ENCODE measurements at places on chromosomes 2 and 18.

DNA sequence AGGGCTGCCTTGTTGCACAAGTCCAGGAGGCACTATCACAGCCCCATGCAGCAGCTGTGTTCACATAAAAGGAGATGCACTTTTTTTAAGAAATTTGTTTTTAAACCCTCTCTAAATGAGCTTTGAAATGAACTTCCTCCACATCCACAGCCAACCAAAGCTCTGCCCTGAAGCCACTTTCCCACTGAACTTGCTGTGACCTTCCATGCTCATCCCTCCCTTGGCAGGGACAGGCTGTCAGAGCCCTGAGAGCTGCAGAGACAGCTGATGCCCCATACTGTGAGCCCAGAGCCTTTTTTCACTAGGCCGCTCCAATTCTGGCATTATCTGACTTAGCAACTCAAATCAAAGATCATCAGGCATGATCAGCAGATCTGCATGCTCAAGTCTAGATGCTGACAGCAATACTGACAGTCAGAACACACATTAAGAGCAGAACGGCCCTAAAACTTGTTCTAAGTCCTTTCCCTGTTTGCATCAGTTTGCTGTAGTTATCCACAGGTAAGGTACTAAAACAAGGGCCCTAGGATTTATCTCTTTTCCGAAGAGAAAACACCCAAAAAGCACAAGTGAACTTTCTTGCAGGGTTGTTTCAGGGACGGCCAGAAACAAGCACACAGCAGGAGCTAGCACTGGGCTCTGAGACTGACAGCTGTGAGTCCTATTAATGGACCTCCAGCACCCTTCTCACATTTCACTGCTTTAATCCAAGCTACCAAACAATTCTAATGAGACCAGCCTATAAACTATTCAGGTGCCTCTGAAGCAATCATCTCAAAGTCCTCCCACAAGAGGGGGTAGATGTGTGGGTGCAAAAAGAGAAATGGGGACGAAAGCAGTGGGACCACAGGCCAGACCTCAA, 34.9 kb downstream of the RNU4ATAC start:
- no peak for DNase-seq

GRCh38 chr2:178109813-178110212, 2.4 kb upstream of the RBM45 start:
- no peak for DNase-seq

- DNase-seq: no peak
These were observed 20.2 kb downstream of the SCYGR8 start for GRCh38 chr2:227765788-227766372.

GRCh38 chr2:239211396-239212094, 189.3 kb downstream of the HDAC4 start:
- no peak for DNase-seq

- no peak for DNase-seq
These were observed 3.7 kb upstream of the SP100 start for GRCh38 chr2:230412371-230412711.

- no peak for DNase-seq
These were observed at the start of gene TWIST2 for GRCh38 chr2:238847841-238848690. Gene TWIST2, plus strand, starts transcription at chr2:238848085. Its CDS starts 131 bp downstream, at chr2:238848216.

- no peak for DNase-seq
These were observed 10.0 kb downstream of the SLC40A1 start for GRCh38 chr2:189570570-189571031.

GRCh38 chr18:69257861-69258458, 142.7 kb upstream of the DOK6 start:
- no peak for DNase-seq

DNA sequence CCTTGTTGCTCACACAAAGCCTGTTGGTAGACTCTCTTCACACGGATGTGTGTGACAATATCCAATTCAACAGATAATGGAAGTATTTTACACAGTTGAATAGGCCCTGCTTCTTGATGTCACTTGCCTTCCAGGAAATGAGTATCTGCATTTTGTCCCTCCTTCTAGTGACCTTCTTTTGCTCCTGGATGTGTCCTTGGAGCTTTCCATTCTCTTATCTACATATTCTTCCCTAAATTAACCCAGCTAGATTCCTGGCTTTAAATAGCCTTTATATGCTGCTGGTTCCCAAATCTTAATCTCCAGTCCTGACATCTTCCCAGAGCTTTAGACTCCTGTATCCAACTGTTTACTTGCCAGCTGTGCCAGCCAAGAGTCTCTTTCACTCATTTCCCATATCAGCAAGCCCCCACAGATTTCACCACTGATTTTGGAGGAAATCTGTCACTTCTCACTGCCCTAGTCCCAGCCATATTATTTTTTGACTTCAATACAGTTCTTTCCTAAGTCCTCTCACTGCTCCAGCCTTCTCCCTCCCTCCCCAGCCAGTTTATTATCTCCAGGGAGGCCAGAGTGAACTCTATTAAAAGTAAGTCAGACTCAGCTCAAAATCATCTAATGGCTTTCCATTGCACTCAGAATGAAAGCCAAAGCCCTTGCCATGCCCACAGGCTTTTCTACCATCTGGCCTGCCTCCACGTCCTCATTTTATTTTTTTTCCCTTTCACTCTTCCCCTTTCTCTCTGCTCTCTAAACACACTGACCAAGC, 170.0 kb downstream of the PDE11A start:
- no peak for DNase-seq

DNA sequence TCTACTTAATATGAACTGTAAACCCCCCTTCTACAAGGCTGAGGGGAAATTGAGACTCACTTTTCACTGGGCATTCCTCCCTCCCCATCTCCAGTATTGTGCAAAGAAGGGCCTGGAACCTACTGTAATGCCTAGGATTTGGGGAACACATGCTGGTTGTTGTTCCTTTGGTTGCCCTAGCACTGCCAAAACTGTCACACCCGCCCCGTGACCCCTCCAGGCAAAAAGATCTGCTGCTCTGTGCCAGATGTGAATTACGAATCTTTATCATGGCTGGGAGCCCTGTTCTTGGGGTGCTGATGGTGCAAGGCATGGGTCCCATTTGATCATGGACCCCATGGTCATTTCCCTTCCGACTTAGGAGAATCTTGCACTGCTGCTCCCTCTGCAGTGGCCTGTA, 95.4 kb downstream of the CABLES1 start:
- DNase-seq: no peak

- DNase-seq: no peak
These were observed 46.9 kb upstream of the LAMA1 start for GRCh38 chr18:7164323-7165004.

- no peak for DNase-seq
These were observed 103.4 kb upstream of the CAVIN2 start for GRCh38 chr2:191950132-191950874.

DNA sequence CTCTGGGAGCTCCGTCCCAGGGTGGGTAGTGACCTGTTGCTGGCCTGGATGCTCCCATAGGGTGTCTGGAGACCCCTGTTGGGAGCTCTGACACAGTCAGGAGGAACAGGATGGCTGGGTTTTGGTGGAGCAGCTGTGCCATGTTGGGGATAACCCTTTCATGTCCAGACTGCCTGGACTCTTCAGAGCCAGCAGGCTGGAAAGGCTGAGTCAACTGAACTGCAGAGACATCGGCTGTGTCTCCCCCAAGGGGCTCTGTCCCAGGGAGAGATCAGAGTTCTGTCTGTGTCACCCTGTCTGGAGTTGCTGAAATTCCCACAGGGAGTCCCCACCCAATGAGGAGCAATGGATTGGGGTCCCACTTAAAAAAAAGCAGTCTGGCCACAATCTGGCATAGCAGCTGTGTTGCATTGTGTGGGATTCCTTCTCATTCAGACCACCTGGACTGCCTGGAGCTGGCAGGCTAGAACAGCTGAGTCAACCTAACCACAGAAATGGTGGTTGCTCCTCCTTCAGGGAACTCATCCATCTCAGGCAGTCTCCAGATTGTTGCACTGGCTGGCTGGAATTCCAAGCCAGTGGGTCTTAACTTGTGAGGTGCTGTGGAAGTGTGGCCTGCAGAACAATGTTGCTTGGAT, 37.2 kb downstream of the AGPS start:
- no peak for DNase-seq

DNA sequence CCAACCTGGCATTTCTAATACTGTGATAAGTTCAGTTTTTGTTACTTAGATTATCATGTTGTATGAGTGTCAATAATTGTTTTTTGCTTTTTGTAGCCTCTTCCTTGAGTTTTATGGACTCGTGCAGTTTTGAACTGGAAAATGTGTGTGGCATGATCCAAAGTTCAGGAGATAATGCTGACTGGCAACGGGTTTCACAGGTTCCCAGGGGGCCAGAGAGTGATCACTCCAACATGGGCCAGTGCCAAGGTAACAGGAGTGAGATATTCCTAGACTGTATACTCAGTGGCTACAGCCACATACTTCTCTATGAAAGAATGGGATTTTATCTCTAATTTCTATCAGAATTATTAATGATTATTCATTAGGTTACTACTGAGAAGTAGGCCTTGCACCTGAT, 18.2 kb downstream of the MEP1B start:
- no peak for DNase-seq

GRCh38 chr18:48837676-48838075, 113.1 kb downstream of the SMAD7 start:
- no peak for DNase-seq

DNA sequence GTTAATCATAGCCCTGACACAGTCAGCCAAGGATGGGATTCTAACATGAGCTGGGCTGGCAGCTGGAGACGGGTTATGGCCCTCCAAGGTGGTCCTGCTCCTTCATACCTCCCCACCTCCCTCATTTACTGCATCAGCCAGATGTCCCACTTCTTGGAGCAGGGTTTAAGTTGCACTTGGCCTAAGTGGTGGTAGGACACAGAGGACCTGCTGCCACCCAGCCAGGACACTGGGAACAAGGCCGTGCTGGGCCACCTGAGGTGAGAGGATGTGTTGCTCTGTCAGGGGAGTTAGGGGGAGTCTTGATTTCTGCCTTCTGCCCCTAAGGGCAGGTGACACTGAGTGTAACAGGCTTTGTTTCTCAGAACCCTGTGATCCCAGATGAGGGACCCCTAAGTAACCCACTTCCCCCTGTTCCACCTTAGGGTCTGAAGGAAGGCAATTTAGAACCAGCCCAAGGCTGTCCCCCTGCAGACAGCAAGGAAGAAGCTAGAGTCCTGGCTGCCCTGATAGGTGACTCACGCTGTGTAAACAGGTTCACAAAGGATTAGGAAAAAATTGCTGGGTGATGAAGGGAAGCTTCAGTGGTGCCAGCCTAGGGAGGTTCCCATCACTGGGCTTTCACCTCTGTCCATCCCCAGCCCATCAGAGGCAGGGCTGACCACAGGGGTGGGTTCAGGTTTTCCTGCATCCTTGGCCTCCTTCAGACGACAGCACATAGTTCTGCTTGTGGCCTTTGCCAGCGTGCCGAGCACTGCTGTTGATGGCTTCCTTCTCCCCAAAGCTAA, 114.3 kb upstream of the MCFD2 start:
- DNase-seq: no peak

DNA sequence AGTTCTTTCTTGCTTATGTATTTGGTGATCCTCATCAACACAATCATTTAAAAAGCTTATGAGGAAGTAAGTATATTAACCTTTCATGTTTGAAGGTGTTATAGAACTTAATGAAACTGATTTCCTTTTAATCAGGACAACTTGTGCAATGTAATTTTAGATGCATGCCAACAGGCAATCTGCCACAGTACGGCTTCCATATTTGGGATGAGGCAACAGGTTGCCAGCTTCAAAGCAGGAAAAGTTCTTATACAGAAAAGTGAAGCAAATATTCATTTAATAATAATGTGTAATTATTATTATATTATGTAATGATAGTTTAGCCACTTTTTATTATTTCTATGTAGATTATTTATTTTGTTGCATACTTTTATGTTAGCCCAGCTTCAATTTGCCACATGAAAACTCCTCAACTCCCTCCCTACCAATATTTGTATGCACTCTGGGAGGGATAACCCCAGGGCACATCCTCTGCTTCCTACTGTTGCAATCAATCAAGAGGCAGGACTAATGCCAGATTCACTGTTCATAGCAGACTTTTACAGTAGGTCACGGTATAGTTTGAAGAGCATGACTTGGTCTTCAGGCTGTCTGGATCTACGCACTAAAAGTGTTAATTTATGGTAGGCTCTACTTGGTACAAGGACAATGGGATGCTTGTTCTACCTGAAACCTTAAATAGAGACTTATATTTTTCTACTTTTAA, 277.2 kb downstream of the AGPS start:
- DNase-seq: no peak

DNA sequence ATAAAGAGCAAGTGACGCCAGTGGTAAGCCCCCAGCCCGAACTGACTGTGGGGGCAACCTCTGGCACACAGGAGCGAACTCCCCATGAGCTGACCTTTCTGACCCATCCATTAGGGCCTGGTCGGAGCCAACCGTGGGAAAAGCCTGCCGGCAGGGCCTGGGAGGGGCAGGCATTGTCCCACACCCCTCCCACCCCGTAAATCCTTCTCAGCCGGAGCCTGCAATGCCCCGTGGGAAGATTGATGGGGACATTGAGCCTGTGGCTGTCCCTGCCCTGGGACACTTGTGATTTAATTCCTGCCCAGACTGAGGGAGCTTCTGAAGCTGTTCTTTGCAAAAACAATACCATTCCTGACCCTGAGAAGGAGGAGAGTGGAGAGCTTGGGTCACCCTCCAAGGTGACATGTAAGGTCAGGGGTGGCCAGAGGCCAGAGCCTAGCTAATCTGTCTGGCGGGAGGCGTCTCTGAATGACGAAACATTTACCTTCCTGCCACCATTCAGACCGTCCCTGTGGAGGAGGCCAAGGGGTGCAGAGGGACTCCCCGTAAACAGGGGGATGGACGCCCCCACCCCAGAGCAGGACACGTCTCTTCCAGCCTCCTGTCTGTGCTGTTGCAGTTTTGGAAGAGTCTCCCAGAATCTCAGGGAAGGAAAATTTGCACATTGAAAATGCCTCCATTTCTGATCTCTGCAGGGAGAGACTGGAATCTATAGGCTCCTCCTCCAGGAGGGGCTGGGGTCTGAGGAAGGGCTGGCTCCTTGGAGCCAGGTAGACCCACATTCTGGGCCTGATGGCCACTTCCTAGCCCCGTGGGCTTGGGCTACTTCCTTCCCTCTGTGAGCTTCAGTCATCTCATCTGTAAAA, 51.2 kb upstream of the HS6ST1 start:
- no peak for DNase-seq

DNA sequence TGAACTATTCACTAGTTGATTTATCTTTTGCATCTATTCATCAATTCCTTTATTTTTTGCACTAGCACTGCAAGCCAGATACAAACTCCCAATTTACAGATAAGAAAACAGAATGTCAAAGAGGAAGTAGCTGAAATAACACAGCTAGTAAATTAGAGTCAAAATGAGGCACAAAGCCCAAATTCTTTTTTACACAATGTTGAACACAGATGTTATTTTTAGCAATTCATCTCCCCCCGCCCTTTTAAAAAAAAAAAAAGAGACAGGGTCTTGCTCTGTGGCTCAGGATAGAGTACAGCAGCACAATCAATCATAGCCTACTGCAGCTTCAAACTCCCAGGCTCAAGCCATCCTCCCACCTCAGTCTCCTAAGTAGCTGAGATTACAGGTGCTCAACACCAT, 127.8 kb downstream of the CCBE1 start:
- DNase-seq: no peak

DNA sequence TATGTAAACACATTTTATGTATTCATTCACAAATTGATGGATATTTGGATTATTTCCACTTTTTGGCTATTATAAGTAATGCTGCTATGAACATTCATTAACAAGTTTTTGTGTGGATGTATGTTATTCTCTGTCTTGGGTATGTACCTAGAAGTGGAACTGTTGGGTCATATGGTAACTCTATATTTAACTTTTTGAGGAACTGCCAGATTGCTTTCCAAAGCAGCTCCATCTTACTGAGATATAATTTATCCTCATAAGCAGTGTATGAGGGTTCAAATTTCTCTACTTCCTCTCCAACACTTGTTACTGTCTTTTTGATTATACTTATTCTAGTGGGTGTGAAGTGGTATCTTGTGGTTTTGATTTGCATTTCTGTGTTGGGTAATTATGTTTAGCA, 7.1 kb upstream of the EML6 start:
- DNase-seq: no peak

Measured in stimulated activated CD4-positive, alpha-beta T cell treated with anti-CD3 and anti-CD28 coated beads, Interleukin-1b, Interleukin-23, amount 100 ng/mL, for 1 hour (primary cell).